SK-N-DZ (cell line): ENCODE measurements at places on chromosomes 13 and 19.

- DNase-seq: no peak
Observed at GRCh38 chr19:48741129-48741999, 954 bp upstream of the RASIP1 start.

GRCh38 chr13:33179463-33179862 is 106.1 kb downstream of the STARD13 start:
- no peak for DNase-seq

GRCh38 chr19:8811315-8812172 is 20.6 kb downstream of the ZNF558 start:
- DNase-seq: no peak

- no peak for DNase-seq
Observed at GRCh38 chr13:29355029-29355428, 240.5 kb downstream of the SLC7A1 start.

DNA sequence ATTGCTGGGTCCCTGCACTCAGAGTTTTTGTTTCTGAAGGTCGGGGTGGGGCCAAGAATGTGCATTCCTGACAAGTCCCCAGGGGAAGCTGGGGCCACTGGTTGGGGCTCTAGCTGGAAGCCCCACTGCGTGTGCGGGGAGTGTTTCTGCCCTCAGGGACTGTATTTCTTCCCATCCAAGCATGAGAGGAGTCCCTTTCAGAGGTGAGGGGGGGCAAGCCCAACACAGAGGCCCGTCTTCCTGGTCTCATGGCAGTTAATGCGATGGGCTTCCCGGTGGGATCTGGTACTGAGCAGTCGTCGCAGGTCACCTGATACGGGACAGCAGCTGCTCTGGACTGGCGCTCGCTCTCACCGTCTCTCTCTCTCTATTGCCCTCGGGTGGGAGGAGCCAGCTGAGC is 50.4 kb downstream of the GPR12 start:
- peak; percentile 85 for DNase-seq

DNA sequence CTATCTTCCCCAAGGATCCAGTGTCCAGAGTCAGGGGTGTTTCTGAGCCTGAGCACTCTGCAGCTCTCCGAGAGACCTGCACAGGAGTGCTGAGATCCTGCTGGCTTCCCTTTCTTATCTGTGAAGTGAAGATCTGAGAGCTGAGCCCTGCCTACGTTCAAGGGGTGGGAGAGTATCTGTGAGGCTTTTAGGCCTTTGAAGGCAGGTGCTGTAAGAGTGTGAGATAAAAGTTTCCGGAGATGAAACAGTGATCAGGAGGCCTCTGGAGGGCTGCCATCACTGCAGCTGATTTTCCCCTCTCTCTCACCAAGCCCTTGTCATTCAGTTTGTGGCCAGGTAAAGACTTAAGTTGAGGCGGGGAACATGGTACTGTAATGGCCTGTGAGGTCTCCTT is 83.1 kb downstream of the AKAP11 start:
- peak; percentile 21 for DNase-seq

GRCh38 chr19:49361438-49362047 is 673 bp downstream of the TEAD2 start:
- peak; percentile 18 for DNase-seq

DNA sequence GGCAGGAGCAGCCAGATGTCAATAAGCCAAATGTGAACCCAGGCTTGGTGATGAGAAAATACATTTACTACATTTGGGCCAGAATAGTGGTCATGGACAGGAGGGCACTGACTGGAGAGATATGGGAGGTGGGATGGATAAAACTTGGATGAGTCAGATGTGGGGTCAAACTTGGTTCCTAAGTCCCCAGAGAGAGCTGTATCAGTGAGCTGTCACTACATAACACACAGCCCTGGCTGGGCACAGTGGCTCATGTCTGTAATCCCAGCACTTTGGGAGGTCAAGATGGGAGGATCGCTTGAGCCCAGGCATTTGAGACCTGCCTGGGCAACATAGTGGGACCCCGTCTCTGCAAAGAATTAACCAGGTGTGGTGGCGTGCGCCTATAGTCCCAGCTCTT is 51.6 kb upstream of the EHD2 start:
- no peak for DNase-seq

- no peak for DNase-seq
Observed at GRCh38 chr13:75153834-75154233, 328.1 kb downstream of the TBC1D4 start.

- DNase-seq: no peak
Observed at GRCh38 chr13:41900918-41901317, 60.0 kb downstream of the VWA8 start.

DNA sequence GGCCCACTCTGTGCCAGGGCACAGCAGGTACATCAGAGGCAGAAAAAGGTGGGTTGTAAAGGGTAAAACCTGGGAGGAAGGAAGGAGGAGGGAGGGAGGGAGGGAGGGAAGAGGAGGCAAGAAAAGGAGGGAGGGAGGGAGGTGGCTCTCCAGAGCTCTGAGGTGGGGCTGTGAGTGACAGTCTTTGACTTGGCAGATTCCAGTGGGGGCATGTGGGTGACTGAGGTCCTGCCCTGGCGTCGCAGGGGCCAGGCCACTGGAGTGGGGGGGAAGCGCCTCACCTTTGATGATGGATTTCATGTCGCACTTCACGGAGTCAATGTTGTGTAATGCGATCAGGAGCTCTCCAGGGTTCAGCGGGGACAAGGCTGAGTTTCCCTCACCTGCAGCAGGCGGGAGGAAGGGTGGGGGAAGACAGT is 6.0 kb upstream of the RSPH6A start:
- DNase-seq: no peak

GRCh38 chr19:39170386-39171231 is 26.2 kb upstream of the NCCRP1 start:
- no peak for DNase-seq

DNA sequence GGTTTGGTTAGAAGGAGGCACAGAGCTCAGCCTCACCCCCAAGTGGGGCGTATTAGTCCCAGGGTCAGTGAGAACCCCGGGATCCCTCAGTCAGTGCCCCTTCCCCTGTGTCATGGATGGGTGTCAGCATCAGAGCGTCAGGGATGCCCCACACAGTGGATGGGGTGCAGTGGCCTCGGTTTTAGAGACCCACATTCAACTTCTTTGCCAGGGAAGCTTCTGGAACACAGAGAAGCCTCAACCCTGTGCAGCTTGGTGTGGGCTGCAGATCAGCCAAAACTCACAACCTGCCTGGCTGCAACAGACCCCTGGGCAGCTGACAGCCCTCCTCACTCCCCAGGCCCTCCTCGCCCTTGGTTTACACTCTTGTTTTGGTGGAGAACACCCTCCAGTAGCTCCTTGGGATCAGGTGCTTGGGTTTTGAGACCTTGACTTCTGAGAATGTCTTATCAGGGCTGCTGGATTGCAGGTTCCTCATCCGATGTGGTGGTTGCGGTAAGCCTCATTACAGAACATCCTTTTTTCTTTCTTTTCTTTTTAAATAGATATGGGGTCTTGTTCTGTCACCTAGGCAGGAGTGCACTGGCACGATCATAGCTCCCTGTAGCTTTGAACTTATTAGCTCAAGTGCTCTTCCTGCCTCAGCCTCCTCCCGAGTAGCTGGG is 11.0 kb downstream of the ZNF333 start:
- DNase-seq: no peak

DNA sequence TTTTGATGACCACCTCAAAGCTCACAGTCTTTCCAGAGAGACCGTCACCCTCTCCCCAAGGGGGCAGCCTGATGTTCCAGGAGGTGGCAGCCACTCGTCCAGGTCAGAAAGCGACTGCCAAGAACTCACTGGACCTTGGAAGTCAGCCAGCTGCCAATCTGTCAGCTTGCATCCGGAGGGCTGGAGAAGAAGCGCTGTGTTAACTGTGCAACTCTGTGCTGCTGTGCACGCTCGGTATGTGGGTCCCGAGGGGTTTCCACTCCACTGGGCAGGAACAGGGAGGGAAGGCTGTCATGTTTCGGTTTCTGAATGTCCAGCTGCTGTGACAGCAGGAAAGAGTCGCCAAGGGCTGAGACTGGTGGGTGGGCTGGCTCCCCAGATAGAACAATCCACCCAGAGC is 89.2 kb downstream of the CACNA1A start:
- no peak for DNase-seq

- DNase-seq: no peak
Observed at GRCh38 chr13:60214213-60215055, 50.7 kb upstream of the DIAPH3 start.

DNA sequence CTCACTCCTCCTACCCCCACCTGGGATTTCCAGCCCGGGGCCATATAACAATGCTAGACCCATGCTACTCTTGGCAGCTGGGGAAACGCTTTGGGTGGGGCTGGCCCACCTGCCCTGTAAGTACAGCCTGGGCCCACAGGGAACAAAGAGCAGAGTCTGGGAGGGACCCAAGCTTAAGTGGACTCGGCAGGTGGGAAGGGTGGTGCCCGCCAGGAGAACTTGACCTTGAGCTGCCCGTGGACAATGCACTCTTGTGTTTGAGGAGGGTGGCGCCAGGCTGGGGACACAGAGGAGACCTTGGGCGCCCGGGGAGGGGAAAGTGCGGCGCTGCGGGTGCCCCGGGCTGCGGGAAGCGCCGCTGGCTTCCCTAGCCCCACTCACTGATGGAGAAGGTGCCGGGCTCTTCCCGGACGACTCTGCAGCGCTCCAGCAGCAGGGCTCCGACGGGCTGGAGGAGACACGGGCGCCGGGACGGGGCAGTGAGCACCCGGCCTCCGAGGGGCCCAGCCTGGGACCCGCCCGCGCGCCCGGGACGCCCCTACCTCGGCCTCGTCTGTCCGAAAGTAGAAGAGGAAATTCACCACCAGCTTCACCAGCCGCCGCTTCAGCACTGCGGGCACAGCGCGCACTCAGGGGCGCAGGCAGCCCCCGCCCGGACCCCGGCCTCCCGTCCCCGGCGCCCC is 607 bp downstream of the PLEKHJ1 start:
- no peak for DNase-seq

- DNase-seq: no peak
Observed at GRCh38 chr13:94595001-94595949, 677 bp downstream of the TGDS start.

GRCh38 chr13:110415669-110416068 is 108.6 kb downstream of the COL4A2 start:
- DNase-seq: no peak

DNA sequence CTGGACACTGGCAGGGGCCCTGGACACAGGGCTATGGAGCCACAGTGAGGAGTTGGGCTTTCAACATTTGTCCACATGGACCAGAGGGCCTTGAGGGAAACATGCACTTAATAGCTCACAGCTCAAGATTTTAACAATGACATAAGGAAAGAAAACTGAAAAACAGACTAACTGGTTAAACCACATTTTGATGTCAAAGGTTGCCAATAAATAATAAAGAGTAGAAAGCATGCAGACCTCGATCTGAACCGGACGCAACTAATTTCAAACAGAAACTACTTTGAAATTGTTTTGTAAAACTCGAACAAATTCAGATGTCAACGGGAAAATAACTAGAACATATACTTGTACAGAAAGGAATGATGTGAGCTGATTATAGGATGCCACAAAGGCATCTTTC is 15.5 kb upstream of the ZNF888 start:
- DNase-seq: no peak

- DNase-seq: no peak
Observed at GRCh38 chr13:109123971-109124370, 494.6 kb downstream of the MYO16 start.

GRCh38 chr19:15108145-15108844 is 1.1 kb downstream of the SYDE1 start:
- DNase-seq: no peak

GRCh38 chr13:67642657-67643056 is 412.5 kb upstream of the PCDH9 start:
- DNase-seq: no peak

GRCh38 chr19:40147693-40148347 is 43.4 kb upstream of the MAP3K10 start:
- DNase-seq: no peak

DNA sequence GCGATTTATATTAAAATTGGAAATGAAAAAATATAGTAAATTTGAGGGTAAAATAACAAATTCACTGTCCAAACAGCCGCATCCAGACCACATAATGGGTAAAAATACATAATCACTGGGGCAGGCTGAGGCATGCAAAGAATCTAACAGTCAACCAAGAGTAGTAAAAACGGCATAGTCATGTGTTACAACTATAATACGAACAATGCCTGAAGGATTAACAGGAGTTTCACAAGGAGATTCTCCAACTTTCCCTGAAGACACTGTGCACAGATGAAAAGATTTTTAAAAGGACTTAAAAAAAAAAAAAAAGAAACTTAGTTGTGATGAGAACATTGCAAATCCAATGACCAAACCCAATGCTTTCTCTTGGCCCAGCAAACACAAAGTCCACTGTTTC is 20.4 kb upstream of the ATXN8OS start:
- no peak for DNase-seq

DNA sequence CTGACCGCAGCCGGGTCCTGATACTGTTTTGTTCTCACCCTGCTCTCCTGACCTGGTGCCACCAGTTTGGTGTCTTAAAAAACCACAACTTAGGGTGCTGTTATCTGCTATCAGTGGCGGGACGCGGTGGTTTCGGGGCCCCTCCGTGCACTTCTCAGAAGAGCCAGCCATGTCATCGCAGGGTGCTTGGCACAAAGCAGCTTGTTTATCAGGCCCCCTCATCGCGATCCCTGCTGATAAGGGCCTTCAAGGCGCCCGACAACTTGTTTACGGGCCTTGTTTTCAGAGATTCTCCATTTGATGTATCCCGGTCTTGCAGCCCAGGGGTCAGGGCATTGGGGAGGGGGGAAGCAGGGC is 58.1 kb upstream of the KLF2 start:
- DNase-seq: no peak

DNA sequence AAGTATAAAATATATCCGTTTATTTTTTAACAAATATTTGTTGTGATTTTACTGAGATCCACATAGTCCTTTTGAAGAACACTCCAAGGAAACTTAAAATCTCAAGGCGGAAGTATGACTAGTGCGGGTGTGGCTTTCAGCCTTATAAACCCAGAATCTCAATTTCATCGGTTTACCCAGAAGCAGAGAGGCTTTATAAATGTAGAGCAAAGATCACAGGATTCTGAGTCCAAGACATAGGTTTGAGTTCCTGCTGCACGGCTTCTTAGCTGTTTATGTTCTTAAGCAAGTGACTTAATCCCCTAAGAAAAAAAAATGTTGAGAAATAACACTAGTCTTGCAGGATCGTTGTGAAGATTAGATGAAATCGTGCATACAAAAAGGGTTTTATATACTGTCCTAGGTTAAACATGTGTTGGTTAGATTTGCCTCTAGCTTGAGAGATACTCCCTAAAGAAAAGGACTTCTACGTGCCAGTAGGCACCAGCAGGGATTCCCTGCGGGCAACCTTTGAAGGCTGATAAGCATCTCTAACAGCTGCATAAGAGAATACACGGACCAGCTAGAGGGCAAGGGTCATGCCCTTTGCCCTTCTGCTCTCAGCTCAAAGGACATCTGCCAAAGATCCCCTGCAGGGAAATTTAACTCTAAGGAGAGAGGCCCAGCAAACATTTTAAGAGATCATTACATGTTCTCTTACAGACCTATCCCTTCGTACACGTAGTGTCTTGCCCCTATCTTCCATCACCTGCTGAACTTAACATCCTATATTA is 130.4 kb upstream of the MIR17HG start:
- DNase-seq: peak; percentile 63

GRCh38 chr19:5406816-5407215 is 48.4 kb upstream of the ZNRF4 start:
- DNase-seq: no peak

GRCh38 chr19:7260161-7260560 is 34.1 kb downstream of the INSR start:
- no peak for DNase-seq
